ENCODE measurements at places on chromosomes 12 and 14.

GRCh38 chr14:52951681-52952554 is 1.1 kb upstream of the FERMT2 start:
- DNase-seq: peak; percentile 47

DNA sequence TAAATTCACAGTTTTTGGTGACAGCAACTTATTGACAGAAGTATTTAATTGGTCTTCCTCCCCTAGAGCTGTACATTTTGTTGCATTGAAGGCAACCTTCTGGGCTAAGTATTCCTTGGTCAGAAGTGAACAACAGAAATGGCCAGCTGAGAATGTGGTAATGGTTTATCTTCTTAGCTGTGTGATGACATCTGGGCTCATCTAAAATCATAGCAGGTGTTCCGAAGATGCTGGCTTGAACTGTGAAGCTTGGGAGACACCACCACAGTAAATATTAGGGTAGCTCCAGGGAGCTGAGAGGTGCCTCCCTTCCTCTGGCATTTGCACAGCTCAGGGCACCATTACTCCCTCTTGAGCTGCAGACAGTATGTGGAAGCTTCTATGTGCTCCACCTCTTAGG is 3.7 kb upstream of the PTPRB start:
- no peak for DNase-seq

DNA sequence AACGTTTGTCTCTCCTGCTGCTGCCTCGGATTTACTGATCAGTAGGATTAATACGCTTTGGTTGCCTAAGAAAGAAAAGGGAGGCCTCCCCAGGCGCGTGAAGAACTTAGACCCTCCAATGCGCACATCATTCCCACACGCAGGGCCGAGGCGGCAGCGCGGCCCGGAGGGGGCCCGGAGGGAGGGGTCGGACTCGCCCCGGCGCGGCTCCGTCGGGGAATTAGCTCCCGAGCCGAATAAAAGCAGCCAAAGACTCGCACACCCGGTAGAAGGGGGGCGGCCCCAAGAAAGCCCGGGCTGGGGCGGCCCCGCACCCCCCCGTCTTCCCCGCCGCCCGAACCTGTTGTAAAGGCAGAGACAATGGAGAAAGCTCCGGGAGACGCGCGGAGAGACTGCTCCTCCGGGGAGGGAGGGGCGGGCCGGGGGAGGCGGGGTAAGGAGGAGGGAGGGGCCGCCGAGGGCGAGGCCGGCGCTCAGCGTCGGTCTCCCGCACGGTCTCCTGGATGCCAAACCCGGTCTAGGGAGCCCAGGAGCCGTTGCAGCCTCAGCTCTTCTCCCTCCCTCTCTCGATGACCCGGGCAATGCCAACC is at the start of gene NELL2:
Gene NELL2, minus strand, starts transcription at position 362 of the 590 bp plus-strand sequence. CDS start 446 bp downstream, outside the sequence.
- DNase-seq: no peak

DNA sequence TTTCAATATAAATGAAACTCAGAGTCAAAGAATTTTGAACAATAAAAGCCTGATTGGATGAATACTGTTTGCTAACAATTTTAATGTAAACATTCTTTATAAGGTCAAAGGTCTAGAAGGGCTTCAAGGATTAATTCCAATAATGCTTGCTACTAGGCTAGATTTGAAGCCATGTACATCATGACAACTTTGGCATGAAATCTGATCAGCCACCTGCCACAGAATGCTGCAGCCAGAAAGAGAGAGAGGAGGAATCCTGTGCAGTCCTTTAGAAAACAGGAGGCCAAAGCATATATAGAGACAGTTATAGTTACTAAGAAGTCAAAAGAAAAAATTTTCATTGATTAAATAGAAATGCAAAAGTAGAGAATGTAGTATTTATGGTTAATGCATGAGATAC is 47.1 kb downstream of the ABCD2 start:
- no peak for DNase-seq

DNA sequence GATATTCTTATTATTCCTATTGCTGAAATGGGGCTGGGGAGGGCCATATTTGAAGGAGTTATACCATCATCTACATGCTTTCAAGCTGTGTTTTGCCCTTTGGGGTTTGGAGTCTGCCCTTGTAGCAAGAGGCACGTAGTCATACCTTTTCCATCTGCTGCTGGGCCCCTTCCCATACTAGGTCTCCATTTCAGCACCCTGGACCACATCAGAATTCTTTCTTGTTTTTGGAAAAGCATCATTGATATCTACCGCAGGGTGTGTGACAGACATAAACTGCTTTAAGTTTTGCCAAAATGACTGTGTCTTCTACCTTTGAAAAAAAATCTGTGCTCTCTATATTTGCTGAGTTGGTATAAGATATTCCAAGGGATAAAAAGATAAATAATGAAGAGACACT is 12.3 kb upstream of the DUSP6 start:
- DNase-seq: no peak

DNA sequence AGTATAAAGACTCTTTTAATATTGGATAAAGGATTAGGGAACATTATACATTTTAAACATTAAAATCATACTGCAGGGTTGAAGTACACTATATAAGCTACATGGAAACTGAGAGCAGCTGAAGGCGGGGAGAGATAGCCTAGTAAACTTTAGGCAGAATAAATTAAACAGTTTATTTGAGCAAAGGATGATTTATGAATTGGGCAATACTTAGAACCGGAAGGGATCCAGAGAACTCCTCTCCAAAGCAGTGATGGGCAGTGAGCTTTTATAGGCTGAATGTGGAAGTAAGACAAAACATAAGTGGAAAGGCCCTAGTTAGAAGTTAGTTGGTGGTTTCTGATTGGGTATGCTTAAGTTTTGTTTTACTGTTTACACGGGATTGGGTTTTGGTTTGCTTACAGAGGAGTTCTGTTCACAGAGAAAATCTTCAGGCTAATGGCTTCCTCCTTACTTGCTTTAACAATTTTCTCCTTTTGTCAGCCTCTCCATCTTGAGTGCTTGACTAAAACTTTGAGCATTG is 18.9 kb downstream of the LEMD3 start:
- no peak for DNase-seq

DNA sequence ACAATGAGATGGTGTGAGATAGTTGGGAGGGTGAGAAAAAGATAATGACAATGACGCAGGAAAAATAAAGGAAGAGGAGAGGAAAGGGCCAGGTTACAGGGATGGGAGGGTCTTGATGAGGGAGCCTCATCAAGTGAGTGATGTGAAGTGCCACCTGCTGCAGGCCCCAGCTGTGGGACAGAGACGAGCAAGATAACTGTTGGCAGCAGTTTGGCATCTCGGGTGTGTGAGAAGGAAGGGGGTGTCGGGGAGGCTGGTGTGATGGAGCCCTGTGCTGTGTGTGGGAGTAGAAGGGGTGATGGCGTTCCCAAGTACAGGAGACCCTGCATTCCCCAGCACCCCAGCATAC is 11.4 kb upstream of the TAC3 start:
- DNase-seq: peak; percentile 8

- DNase-seq: no peak
Measured at GRCh38 chr14:52095794-52096193, 26.9 kb upstream of the NID2 start.

DNA sequence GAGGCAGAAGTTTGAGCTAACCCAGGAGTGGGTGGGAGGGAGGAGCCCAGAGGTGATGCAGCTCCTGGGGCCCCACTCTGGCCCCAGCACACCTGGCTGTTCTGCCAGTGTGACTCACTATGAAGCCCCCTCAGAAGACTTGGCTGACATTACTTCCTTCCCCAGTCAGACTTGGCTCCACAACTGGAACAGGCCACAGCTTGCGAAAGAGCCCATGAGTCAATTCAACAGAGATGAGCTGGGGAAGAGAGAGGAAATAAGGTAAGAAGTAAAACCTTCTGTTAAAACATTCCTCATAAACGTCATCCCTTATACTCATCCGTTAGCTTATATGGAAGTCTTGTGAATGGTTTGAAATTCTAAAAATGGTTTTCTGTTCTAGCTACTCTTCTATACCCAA is 245.9 kb downstream of the ADAMTS20 start:
- no peak for DNase-seq

DNA sequence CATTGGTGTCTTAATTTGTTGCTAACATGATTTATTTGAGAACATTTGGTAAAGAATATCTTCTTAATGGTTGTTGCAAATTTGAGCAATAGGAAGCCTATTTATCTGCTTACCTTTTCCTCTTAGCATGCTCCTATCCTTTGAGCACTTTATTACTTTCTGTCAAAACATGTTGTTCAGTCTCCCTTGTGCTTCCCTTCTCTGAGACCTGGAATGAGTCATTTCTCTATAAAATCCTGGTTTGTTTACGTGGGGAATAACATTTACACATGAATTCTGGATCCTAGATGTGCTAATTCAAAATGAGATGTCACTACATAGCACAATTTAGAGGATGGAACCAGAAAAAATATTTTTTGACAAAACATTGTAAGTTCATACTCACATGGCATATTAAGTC is 844.0 kb upstream of the LRFN5 start:
- DNase-seq: no peak

GRCh38 chr12:93608313-93608712 is 35.8 kb downstream of the SOCS2 start:
- no peak for DNase-seq

DNA sequence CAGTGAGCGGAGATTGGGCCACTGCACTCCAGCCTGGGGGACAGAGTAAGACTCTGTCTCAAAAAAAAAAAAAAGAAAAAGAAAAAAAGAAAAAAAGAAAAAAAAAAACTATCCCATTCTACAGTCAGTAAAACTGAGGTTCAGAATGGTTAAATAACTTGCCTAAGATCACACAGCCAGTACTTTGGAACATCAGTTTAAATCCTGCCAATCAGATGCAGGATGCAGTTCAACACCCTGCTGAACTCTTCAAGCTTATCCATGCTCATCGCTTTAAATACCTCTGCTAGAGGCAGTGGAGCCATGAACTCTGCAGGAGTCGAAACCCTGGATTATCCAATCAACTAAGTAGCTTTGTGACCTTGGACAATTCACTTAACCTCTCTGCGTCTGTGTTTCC is 3.4 kb downstream of the ZNF385A start:
- no peak for DNase-seq

DNA sequence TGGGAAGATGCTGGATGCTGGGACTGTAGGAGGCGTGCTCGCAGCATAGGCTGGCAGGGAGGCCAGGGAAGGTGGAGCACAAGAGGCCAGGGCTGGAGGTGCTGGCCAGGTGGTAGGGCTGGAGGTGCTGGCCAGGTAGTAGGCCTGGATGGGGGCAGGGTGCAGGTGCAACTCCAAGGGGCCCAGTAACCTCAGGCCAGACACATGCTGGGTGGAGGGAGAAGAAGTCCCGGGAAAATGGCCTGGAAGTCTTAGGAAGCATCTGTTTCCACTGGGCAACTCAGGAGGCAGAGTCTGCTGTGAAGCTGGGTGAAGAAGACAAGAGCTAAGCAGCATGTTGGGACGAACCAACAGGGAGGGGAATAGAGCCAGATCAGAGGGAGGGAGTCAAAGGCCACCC is 665.2 kb downstream of the BCL11B start:
- DNase-seq: no peak

GRCh38 chr14:69701857-69702256 is 65.1 kb upstream of the SRSF5 start:
- DNase-seq: no peak

DNA sequence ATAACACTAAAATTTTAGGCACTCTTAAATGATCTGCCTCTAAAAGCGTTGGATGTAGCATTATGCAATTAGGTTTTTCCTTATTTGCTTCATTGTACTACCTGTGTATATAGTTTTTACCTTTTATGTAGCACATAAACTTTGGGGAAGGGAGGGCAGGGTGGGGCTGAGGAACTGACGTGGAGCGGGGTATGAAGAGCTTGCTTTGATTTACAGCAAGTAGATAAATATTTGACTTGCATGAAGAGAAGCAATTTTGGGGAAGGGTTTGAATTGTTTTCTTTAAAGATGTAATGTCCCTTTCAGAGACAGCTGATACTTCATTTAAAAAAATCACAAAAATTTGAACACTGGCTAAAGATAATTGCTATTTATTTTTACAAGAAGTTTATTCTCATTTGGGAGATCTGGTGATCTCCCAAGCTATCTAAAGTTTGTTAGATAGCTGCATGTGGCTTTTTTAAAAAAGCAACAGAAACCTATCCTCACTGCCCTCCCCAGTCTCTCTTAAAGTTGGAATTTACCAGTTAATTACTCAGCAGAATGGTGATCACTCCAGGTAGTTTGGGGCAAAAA is 4.1 kb downstream of the CDKN1B start:
- DNase-seq: peak; percentile 64

DNA sequence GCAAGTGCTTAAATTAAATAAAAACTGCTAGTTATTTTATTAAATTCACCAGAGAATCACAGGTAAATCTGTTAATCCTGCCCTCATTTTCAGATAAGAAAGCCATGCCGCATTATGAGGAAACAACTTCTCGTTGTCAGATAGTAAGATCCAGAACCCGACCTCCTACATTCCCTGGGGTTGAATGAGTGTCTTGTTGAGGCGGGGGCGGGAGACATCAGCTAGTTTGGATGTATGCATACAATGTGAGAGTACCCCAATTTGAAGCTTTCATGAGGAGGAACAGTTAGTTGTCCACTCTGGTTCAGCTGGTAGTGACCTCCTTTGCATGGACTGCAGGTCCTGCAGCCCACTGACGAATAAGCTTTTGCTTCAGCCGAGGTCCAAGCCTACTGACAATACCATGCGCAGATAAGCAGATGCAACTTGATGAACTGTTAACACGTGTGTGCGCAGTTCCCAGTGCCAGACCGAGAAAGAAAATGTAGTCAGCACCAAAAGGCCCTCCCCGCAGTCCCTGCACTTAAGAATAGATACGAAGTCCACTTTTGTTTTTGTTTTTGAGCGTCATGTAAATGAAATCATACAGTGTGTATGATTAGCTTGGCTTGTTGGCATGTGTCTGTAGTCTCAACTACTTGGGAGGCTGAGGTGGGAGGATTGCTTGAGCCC is 34.9 kb downstream of the EVL start:
- no peak for DNase-seq

- no peak for DNase-seq
Measured at GRCh38 chr12:32989705-32990104, 93.1 kb upstream of the PKP2 start.

GRCh38 chr12:20646239-20646827 is 48.8 kb upstream of the SLCO1C1 start:
- DNase-seq: peak; percentile 58

GRCh38 chr12:76025601-76026575 is 5.7 kb downstream of the PHLDA1 start:
- DNase-seq: no peak

DNA sequence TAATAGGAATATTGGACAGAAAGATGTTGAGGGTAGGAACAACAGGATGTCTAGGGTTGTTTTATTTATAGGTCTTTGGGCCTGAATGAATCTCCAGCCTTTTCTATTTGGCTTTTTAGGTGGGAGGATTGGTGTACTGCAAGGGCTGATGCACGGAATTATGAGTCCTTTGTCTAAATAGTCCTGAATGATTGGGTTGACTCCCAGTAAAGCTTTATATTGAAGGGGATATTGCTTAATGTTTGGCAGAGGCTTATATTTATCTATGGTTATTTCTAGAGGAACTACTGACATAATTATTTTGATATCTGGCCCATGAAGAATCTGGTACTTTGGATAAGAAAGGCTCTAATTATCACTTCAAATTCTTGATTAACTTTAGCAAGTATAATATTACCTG is 253.6 kb upstream of the AVPR1A start:
- DNase-seq: no peak
